ENCODE measurements at places on chromosomes 11 and 22. TPM values are rescaled to one million over a fixed set of nuclear protein-coding genes. Genes with fewer than 3 reads are reported as not detected.

DNA sequence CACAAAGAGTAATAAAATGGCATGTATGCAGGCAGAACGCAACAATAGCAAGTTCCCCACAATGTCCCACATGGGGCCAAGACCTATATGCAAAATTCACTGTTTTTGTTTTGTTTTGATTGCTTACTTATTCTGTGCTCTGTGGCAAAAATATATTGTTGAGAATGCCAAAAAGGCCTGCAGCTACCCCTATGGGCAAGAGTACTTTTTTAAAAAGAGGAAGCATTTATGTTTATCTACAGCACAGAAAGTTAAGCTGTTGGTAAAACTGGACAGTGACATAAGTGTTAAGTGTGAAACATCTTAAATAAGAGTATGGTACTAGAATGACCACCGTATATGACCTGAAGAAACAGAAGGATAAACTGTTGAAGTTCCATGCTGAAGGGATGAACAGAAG is 301.9 kb upstream of the ZC3H12C start:
- no peak for DNase-seq
- H3K27me3 ChIP-seq, result no peaks in the 10 kb centered on the region
- no peaks in the 10 kb centered on the region for H3K4me1 ChIP-seq
- no peak overlapping the region for H3K4me3 ChIP-seq
- no peaks in the 10 kb centered on the region for H3K36me3 ChIP-seq
- H3K27ac ChIP-seq, result no peak overlapping the region

DNA sequence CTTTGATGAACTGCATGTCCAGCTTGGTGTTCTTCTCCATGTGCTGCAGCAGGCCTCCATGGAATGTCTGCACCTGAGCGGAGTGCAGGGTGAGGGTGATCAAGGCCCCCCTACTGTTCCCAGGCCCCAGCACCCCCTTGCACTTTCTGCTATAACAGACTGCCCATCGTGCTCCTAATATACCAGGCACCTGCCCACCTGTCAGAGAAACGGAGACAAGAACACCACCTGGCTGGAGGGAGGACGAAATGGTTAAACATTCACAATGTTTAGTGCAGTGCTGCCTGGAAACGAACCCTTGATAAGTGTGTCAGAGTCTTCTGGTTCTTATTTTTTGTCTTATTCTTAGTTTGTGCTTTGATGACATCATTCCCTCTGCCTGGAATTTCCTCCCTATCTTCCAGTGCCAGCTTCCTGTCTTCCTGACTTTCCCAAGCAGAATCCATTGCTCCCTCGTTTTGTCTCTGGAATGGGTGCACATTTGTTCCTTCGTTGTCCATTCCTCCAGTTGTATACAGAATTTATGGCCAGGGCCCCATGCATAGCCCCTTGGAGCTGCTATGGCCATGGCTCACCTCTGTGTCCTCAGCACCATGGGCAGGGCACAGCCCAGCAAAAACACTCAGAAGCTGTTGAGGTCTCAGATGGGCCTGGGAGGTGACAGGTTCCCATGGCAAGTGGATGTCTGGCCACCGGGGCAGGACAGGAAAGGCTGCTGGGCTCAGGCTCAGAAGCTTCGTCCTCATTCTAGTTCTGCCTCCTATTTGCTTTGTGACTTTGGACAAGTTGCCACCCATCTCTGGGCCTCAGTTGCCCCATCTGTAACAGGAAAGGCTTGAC is 11.9 kb downstream of the BAIAP2L2 start:
- peaks cover 2% of the 10 kb centered on the region for H3K27me3 ChIP-seq
- H3K4me3 ChIP-seq, result no peak overlapping the region
- H3K36me3 ChIP-seq, result no peaks in the 10 kb centered on the region
- DNase-seq, result peak; percentile 69
- H3K27ac ChIP-seq, result no peak overlapping the region

DNA sequence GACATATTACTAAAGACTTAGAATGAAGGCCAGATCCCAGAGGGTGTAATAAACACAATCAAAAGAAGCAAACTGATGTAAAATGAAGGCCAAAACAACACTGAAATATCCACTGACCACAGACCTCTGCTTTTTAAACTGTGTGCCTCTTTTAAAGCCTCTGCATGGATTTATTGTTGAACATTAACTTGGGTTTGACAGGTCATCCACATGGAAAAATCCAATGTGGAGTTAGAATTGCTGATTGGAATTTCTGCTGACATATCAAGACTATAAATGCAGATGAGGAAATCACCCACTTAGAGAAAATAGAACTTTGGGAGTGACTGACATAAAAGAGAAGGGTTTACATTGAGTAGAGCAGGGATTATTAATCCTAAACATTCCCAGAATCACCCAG is 853.9 kb upstream of the RAG2 start:
- H3K36me3 ChIP-seq, result no peaks in the 10 kb centered on the region
- H3K4me1 ChIP-seq, result 0 out of 2 replicates have a peak, but pooled peaks cover 3% of the 10 kb centered on the region
- DNase-seq, result no peak
- H3K27ac ChIP-seq, result no peak overlapping the region
- H3K4me3 ChIP-seq, result no peak overlapping the region

DNA sequence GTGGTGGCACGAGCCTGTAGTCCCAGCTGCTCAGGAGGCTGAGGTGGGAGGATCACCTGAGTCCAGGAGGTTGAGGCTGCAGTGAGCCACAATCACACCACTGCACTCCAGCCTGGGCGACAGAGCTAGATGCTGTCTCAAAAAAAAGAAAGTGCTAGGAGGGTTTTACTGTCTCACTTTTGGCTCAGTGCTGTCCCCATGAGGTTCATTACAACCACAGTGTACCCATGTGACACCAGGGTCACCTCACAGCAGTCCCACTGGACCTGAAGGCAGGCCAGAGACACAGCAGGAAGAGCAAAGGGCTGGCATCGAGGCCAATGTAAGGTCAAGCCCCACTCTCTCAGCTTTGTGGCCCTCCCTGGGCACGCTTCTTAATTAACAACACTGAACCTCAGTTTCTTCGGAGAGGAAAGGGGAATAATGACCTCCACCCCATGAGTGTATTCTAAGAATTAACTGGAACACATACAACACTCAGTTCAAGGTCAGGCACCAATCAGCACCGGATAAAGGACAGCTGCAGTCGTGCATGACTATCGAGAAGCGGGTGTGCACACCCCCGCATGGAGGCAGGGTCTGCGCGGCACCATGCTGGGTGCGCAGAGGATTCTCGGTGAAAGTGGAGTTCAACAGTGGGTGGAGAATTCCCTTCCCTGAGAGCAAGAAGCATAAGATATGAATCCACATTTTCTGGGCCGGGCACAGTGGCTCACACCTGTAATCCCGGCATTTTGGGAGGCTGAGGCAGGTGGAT is 30.9 kb upstream of the BAIAP2L2 start:
- H3K4me1 ChIP-seq, result peaks cover 3% of the 10 kb centered on the region
- H3K4me3 ChIP-seq, result no peak overlapping the region
- H3K36me3 ChIP-seq, result no peaks in the 10 kb centered on the region
- no peak for DNase-seq
- H3K27ac ChIP-seq, result no peak overlapping the region

GRCh38 chr11:23398052-23398451 is 537.8 kb upstream of the CCDC179 start:
- no peaks in the 10 kb centered on the region for H3K4me1 ChIP-seq
- H3K27ac ChIP-seq, result no peak overlapping the region
- no peaks in the 10 kb centered on the region for H3K27me3 ChIP-seq
- no peak for DNase-seq

DNA sequence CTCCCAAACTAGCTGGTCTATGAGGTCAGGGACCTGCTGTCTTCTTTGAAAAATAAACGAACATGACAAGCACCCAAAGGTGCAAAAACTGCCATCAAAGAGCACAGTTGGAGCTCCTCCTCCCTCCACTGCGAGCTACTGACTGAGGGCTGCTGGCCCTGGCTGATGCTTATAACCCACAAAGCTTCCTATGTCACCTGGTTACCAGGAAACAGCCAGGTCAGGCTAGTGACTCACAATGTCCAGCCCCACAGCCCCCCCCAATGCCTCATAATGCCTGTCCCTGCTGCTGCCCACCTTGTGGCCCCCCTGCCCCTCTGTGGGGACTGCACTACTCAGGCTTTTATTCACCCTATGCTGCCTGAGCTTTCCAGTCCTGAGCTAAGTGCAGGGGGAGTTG is at the start of gene DRICH1:
TSS of gene DRICH1 (minus strand) at position 144 of the 400 bp plus-strand sequence. CDS start 298 bp downstream, outside the sequence.
- no peaks in the 10 kb centered on the region for H3K36me3 ChIP-seq
- no peaks in the 10 kb centered on the region for H3K27me3 ChIP-seq
- H3K4me1 ChIP-seq, result no peaks in the 10 kb centered on the region
- H3K27ac ChIP-seq, result no peak within 1 kb of the TSS
- no peak within 1 kb of the TSS for H3K4me3 ChIP-seq

DNA sequence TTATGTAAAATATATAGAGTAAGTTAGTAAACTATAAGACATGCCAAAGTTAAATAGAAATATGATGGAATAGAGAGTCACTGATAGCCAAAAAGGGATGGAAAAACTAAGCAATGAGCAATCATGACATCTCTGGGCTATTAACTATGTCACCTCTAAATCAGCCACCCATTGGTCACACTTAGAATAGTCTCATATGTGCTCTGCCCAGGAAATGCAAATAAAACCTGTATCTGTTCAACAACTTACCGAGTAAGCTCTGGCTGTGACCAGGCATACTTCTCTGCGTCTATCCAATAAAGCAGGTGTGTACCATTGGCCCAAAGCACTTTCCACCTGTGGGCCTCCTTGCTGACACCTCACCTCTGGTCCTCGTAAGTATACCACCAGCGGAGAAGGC is 1.6 kb upstream of the ARL14EP start:
- no peaks in the 10 kb centered on the region for H3K36me3 ChIP-seq
- no peak overlapping the region for H3K4me3 ChIP-seq
- H3K27ac ChIP-seq, result no peak overlapping the region
- no peak for DNase-seq
- peaks cover 5% of the 10 kb centered on the region for H3K4me1 ChIP-seq
- H3K27me3 ChIP-seq, result peaks cover 4% of the 10 kb centered on the region

DNA sequence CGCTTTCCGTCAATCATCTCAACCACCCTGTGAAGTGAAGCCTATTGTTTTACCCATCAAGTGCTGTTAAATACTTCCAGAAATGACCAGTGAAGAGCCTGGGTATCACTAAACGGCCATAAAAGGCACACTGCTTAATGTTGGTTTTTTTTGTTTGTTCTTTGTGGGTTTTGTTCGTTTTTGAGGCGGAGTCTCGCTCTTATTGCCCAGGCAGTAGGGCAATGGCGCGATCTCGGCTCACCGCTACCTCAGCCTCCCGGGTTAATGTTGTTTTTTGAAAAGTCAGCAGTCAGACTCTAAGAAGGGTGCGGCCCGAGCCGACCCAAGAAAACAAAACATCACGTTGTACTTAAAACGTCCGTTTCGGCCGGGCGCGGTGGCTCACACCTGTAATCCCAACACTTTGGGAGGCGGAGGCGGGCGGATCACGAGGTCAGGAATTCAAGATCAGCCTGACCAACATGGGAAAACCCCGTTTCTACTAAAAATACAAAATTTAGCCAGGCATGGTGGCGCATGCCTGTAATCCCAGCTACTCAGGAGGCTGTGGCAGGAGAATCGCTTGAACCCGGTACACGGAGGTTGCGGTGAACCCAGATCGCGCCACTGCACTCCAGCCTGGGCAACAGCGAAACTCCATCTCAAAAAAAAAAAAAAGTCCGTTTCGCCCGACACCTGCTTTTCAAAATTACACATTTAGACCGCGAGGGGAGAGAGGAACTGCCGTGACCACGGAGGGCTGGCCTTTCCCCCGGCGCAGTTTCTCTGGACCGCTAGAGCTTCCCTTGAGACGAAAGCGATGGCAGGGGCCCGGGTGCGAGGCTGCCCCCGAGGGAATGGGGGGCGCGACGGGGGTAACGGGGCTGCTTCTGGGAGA is 714 bp downstream of the CD59 start:
- peak overlapping the region; percentile 67 for H3K27ac ChIP-seq
- H3K4me3 ChIP-seq, result peak overlapping the region; percentile 77
- no peak for DNase-seq
- H3K27me3 ChIP-seq, result no peaks in the 10 kb centered on the region
- peaks cover 17% of the 10 kb centered on the region for H3K36me3 ChIP-seq
- H3K4me1 ChIP-seq, result peaks cover 19% of the 10 kb centered on the region

DNA sequence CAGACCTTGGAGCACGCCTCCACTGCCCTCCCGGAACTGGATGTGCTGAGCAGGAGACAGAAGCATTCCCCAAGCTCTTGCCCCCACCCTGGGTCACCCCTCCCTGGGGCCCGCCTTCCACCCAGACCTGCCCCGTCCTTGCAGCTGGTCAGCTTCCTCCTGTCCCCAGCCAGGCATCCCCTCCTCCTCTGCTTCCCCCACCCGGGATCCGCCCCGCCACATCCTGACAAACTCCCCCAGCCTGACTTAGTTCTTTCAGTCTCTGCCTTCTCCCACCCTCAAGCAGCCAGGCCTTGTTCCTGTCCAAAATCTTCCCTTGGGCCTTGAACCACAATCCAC is 1.1 kb upstream of the PLXNB2 start:
- peaks cover 33% of the 10 kb centered on the region for H3K4me1 ChIP-seq
- DNase-seq, result peak; percentile 40
- peak overlapping the region; percentile 67 for H3K27ac ChIP-seq
- H3K36me3 ChIP-seq, result peaks cover 10% of the 10 kb centered on the region
- H3K4me3 ChIP-seq, result no peak overlapping the region
- H3K27me3 ChIP-seq, result no peaks in the 10 kb centered on the region

GRCh38 chr11:17606233-17607082 is 59.4 kb downstream of the OTOG start:
- no peak overlapping the region for H3K4me3 ChIP-seq
- no peaks in the 10 kb centered on the region for H3K4me1 ChIP-seq
- DNase-seq, result no peak
- H3K36me3 ChIP-seq, result no peaks in the 10 kb centered on the region

- no peak overlapping the region for H3K27ac ChIP-seq
- no peak overlapping the region for H3K4me3 ChIP-seq
- H3K4me1 ChIP-seq, result no peaks in the 10 kb centered on the region
- DNase-seq, result no peak
Observed at GRCh38 chr22:22754268-22754657, 109.8 kb downstream of the GGTLC2 start.

DNA sequence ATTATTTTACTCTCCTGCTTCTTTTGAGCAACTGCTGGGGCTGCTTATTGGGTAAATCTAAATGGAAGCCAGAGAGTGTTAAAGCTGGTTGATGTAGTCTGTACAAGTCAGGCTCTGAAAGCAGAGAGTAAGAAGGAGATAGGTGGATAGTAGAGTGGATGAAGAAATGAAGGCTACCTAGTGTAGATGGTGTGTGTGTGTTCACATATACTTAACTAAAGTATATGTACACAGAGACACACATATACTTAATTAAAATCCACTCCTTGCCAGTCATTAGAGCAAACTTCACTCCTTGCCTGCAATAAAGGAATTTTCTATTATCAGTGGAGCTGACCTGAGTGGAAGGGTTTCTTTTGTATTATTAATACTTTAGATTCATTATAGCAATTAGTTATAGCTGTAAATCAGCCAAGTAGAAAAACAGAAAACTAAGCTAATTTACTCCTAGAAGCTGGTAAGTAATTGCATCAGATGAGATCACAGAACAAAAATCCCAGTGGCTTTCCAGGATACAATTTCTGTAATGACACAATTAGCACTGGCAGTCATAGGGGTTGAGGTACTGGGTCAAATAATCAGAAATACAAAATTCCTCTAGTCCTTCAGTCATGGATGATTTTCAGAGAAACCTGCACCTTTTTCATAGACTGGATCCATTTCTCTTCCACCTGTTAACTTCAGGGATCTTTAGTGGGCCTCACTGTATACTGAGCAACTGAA is 40.7 kb upstream of the CCDC179 start:
- no peak overlapping the region for H3K27ac ChIP-seq
- H3K27me3 ChIP-seq, result no peaks in the 10 kb centered on the region
- no peak overlapping the region for H3K4me3 ChIP-seq
- H3K36me3 ChIP-seq, result no peaks in the 10 kb centered on the region

The LRRC74B gene
- not detected for total RNA-seq

The WBP2NL gene
- not detected for total RNA-seq

The LDHAL6A gene
- not detected for total RNA-seq

The C11orf87 gene
- total RNA-seq, result under 0.01 TPM

The CHADL gene
- 0.28 TPM for total RNA-seq

The BAIAP2L2 gene
- 0.28 TPM for total RNA-seq

The HORMAD2 gene
- not detected for total RNA-seq

The WNT11 gene
- total RNA-seq, result not detected

The FGF3 gene
- total RNA-seq, result not detected
